ENCODE measurements at places on chromosomes 3 and 15.

- no peak for DNase-seq
Observed at GRCh38 chr3:99526921-99527320, 111.5 kb upstream of the COL8A1 start.

GRCh38 chr3:172257648-172258400 is 190.4 kb downstream of the GHSR start:
- no peak for DNase-seq

DNA sequence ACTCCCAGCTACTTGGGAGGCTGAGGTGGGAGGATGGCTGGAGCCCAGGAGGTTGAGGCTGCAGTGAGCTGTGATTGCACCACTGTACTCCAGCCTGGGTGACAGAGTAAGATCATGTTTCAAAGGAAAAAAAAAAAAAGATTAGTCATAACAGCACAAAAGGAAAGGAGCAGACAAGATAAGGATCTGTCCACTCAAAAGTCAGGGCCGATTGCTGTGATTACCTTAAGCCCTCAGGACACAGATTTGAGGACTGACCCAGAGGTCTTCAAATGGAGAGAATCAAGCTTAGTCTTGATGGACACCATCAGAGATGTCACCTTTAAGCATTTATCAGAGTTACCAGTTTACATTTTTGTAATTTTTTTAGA is 23.9 kb upstream of the HEG1 start:
- DNase-seq: no peak

DNA sequence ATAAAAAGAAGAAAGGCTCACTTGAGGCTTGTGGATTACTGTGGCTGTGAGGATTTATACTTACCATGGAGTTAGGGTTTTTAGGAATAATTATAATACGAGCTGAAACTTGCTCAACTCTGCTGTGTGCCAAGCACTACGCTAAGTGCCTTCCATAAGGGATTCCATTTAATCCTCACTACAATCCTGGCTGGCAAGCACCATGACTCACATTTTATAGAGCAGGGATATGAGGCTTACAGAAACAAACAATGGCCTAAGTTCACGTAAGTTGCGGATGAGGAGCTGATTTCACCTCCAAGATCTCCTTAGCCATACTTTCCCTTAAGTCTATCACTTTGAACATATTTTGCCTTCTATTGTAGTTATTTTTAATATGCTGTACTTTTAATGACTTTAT is 43.9 kb upstream of the ARL8B start:
- DNase-seq: no peak

DNA sequence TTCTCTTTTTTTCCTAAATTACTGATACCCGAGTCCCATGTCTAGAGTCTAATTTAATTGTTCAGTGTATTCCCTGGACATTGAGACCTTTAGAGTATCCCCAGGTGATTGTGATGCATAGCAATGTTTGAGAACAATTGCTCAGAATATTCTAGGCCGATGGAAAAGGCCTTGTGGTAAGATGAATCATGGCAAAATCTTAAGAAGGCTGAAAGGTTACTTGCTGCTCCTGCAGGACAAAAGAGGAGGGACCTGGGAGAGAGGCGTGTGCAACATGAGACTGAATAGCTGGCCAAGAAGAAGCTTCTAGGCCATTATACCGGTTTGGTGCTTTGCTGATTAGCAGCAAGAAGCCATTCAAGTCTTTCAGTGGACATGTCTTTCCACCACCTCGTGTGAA is 256.6 kb downstream of the ROBO2 start:
- DNase-seq: no peak

GRCh38 chr3:110646496-110646895 is 425.1 kb upstream of the NECTIN3 start:
- no peak for DNase-seq

- no peak for DNase-seq
Observed at GRCh38 chr15:73714695-73715301, 30.6 kb downstream of the CD276 start.

GRCh38 chr15:99424978-99425656 is 140.7 kb upstream of the MEF2A start:
- peak; percentile 58 for DNase-seq

DNA sequence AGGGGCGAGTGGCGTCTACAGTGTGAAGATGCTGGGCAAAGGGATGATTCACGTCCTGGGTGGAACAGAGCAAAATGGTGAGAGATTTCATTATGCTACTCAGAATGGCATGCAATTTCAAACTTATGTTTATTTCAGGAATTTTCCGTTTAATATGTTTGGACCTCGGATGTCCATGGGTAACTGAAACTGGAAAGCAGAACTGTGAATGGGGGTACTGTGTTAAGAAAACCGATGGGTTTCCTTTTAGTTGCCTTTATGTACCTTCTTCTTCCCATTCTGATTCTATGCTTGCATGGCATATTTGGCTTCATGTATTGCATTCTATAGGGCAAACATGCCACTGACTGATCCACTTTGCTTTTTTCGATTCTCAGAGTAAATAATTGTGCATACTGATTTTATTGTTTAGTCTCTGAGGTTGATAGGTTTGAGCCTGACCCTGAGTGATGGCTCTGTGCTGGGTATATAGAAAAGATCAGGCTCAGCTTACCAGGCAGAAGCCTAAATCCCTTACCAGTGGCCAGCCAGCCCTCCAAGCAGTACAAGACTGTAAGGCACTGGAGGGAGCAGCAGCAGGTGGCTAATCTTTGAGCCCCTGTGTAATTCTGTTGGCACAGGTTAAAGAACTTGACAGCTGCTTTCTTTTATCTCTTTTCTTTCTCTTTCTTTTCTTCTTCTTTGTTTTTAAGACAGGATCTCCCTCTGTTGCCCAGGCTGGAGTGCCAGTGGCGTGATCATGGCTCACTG is 4.5 kb downstream of the QTRT2 start:
- no peak for DNase-seq

DNA sequence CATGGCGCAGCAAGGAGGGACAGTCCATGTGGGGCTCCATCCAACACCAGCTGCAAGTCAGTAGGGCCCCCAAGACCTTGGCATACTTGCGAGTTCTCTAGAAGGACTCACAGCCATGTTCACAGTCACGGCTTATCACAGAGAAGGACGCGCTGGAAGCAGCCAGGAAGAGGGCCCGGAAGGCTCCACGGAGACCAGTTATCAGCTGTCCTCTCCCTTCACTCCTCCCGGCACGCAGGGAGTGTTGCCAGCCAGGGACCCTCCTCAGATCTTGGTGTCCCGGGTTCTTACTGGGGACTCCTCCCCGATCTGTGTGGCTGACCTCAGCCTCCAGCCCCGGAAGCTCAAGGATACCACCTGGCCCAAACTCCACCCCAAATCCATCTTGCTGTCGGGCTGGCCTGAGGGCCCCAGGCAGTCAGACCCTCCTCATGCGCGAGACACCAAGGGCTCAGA is 68.0 kb downstream of the SLTM start:
- DNase-seq: no peak

DNA sequence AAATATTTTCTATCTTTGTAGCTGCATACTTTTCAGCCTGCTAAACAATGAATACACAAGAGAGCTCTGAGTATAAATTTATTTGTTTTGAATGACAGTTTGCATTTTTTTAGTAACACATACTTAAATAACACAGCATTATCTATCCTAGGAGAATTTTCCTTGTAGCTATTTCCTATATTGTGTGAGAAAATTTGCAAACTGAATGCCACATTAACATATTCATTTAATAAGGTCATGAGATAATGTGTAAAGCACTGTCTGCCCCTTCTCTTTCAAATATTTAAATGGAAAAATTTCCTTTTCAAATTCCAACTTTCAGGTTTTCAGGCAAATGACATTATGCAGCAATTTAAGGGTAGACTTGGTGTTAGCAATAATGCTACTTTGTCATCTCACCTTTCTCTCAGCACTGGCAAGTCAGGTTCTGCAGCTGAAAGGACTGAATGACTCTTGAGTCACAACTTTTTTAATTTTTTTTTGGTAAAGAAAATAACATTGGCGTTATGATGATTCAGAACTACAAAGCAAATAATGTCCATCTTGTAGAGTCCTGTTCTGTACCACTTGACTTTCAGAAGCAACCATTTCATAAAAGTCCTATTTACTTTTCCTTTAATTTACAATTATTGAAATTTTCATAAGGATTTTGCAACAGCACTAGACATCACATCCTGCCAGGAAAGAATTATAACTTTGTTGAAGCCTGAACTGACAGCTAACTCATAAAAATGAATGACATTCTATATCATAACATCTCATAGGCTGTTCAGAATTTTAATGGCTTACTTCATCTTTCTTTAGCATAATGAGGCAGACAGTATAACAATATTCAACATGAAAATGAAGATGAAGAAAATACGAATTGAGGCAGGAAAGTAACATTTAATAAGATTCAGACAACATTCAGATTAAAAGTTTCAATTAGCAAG is 681.6 kb upstream of the SEMA6D start:
- no peak for DNase-seq

- DNase-seq: no peak
Observed at GRCh38 chr15:52622791-52623190, 54.0 kb upstream of the ARPP19 start.

DNA sequence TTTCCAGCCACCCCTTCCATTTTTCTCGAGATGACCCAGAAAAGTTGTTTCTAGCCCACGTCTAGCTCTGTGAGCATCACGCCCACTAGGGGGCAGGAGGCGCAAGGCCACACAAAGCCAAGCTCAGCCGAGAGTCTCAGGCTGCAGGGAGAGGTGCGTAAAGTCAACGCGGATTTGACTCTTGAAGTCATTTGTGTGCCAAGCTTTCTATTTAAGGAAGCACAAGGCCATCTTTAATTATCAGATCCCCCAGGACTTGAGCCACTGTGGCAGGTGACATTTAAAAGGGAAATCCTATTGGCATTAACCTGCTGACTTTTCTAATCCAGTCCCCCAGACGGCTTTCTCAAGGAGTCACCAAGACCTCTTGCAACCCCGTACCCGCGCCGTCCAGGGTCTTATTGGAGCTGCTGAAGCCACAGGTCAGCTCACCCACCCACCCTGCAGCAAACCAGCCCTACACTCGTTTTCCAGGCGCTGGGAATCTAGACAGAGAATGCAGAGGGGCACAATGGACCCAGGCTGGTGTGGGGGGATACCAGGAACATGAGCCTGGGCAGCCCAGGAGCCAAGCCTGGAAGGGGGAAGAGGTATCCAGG is 62.1 kb downstream of the CAPN7 start:
- DNase-seq: peak; percentile 83

DNA sequence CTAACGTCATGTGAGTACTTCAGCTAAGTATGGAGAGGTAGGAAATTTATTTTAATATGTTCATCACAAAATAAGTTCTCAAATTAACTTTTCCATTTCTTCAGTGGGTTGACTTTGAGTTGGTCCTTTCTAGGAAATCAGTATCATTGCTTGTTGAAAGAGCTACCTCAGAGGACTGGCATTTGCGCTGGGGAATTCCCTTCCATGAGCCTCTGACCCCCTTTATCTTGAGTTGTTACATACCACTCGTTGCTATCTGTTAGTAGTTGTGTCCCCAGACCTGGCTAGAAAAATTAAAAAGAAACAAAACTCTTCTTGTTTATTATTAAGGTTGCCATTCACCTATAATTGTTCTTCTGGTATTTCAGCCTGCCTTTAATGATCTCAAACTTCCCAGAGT is 96.8 kb upstream of the ROBO2 start:
- DNase-seq: no peak

DNA sequence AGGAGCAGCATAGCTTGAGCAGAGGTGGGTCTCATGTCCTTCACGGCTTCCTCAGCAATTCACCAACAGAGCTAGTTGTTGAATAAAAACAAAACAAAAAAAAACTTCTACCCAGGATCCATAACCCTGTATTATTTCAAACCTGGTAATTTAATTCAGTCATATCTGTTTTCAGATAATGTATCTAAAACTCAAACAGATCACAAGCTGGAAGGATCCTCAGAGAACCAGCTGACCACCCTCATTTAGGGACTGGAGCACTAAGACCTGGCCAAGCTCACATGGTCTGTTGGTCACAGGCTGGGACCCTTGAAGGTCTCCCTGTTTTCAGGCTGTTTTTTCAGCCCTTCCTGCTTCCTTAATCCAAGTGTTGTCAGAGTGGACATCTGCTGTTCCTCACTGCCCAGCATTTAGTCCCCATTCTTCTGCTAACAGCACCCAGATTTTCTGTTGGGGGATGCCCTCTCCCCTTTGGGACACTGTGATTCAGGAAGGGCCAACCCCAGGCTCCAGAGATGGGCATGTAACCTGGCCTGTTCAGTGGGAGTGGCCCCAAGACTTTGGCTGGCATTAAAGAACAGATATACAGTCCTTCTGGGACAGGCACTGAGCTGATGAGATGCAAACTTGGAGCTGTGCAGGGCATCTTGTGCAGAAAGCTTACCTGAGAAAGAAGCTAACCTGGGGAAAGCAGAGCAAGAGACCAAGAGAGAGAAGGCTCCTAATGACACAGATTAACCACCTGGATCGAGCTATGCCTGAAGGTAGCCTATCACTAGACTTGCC is 78.8 kb upstream of the SPATA12 start:
- no peak for DNase-seq

DNA sequence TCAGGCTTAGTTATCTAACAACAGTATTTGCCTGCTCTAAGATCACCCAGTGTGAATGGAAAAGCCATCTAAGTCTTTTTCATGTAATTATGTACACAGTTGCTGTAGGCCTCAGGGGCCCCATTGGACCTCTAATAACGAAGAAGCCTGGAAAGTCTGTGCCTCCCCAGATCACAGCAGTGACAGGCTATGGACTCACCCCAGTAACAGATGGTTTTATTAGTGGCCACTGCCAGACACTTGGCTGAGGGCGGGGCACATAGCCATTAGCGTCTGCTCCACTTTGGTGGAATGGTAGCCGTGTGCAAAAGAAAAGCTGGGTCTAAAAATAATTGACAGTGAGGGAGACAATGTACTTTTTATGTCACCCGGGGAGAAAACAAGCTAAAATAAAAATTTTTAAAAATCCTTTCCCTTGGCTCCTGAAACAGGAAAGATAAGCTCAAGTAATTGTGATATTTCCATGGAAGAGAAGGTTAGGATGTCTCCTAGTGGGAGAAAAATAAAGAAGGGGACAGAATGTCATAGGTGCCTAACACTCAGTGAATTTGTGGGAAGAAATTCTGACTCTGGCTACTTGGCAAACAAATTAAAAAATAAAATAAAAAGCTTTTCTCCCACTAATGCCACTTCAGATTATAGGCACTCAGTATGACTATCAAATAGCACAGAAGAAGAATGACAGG is 44.3 kb upstream of the ZNF385D start:
- no peak for DNase-seq
